NCI-H510A (cell line): ENCODE measurements at places on chromosomes 6 and 20.

- no peak for DNase-seq
These were observed 15.4 kb downstream of the UQCC2 start for GRCh38 chr6:33696076-33696475.

- DNase-seq: no peak
These were observed 37.0 kb downstream of the NFATC2 start for GRCh38 chr20:51505566-51505965.

- DNase-seq: no peak
These were observed 28.3 kb upstream of the FBXO30 start for GRCh38 chr6:145842693-145843546.

GRCh38 chr6:119234457-119234856 lies 115.1 kb downstream of the MAN1A1 start:
- DNase-seq: no peak

DNA sequence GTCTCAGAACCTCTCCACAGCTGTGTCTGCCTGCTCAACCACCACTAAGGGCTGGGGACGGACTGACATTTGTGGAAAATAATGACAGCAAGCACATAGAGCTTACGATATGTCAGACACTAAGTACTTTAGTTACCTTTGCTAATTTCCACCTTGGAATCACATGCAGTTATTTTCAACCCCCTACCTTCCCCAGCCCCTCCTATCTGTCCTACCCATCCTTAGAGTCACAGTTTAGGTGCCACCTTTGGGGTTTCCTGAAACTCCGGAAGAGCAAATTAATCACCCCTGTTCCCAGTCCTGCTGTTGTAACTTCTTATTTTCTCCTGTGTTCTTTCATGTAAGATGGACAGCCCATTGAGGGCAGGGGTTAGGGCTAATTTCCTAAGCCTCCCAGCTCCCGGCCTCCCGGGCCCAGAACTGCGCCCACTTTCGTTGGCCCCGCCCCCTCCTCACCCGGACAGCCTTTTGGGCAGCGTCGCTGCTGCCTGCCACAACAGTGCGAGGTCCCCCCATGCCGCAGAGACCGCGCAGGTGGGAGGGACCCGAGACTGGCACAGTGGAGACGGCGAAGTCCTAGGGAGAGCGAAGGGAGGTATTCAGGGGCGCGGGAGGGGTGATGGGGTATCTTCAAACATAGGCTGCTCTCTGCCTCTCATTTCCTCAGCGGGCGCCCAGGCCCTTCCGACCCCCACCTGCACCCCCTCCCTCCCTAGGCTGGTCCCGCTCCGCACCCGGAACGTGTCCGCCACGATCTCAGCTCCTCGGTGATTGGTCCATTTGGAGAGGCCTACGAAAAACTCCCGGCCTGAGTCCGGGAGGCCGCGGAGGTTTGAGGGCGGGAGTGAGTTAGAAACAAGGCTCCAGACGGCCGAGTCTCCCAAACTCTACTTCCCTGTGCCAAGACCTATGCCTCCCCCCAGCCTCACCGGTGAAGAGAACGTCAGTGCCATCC lies 1.1 kb downstream of the DDAH2 start:
- no peak for DNase-seq

GRCh38 chr6:64782877-64783276 lies 924.1 kb downstream of the EYS start:
- DNase-seq: no peak

DNA sequence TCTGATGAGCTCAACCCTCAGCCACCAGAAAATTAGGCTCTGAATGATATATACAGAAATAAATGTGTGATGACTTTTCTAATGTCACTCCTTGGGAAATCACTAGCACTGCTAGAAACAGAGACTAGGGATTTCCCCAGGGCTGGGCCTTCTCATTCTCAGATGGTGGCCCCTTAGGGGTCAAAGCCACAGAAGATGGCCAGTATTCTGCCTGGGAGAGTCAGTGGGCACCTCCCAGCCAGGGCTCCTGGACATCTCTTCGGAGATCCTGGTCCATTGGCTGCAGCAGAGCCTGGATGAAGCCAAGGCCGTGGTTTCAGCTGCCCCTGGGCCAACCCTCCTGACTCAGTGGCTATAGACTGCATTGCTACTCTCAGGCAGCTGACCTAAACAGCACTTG lies 276.9 kb upstream of the SUPT3H start:
- DNase-seq: no peak

DNA sequence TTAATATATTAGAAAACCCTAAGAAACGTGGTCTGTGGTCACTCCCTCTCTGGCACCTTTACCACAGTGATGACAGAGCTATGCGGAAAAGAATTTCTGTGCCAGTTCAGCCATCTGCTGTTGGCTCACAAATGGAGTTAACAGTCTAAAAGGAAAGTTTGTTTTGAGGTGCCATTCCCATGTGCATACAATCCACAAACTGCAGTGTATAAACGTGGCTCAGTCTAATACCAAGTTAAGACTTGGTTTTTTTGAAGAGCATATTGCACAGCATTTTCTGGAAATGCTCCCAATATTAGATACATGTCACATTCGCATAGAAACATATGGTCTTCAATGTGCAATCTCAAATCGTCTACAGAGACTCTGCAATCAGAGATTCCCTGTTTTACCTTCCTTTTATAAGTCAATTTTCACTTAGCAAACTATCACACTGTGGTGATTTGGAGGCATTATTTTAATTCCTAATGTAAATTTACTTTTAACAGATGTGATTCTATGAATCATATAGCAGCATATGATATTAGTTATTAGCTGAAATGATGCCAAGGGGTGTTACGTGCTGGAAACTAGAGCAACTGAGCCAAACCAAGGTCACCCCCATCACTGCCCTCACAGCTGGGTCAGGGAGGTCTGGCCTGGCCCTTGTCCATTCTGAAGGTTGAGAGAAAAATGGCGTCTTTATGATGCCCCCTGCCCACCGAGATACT lies 383.5 kb downstream of the PRKN start:
- DNase-seq: no peak

DNA sequence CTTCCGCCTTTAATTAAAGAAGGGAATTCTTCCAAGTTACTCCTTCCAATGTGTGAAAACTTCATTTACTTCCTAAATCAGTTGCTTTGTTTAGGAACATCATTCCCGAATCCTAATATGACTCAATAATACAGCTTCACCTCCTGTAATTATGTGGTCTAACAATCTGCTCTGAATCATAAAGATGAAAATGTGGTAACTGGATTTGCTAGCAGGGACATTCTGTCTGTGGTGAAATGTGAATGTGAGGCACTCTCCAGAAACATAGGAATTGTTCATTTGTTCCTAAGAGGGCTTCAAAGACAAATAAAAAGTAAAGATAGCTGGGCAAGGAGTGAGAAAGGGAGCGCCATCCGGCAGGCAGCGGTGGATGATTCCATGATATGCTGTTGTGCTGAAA lies 678.1 kb downstream of the KIF16B start:
- DNase-seq: no peak

DNA sequence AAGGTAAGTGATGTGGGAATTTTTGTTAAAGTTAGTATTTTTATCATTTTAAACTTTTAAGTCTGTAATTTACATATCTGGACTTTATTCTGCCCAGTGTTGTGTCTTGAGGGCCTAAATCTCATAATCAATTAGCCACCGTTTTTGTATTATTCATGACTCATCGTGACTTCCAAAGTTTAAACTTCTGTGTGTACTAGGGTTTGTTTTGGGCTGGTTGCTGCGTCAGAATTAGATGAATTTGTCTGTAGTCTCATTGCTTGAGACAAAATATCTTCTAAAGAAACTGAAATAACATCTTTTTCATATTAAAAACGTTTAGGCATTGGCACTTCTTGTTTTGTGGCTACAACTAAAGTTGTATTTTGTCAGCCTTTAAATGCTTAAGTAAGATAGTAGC lies 41.3 kb downstream of the CDYL start:
- DNase-seq: no peak

- no peak for DNase-seq
These were observed 25.1 kb upstream of the RFPL4B start for GRCh38 chr6:112321941-112322424.

DNA sequence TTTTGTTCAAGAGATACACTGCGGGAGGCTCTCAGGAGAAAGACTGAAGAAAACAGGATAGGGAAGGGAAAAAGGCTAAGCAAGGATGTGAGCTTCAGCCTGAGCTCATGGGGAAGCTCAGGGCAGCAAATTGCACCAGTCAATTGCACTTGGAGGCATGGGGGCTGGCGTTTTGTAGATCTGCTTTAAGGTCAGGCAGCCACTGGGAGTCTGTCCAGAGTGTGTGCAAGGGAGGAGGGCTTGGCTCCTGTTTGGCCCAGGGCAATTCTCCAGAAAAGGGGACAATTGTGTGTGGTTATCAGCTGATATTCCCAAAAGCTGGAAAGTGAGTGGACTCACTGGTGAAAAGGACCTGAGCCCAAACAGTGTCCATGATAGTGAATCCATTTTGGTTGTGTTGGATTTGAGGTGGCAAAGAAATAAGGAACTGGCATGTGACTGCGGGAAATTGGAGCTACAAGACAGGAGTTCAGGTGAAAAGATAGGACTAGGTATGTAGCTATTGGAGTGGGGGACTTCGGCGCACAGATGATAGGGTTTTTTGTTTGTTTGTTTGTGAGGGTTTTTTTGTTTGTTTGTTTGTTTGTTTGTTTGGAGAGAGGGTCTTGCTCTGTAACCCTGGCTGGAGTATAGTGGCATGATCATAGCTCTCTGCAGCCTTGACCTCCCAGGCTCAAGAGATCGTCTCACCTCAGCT lies 22.3 kb upstream of the IER3 start:
- DNase-seq: no peak

GRCh38 chr20:59232618-59233017 lies 67.8 kb upstream of the EDN3 start:
- no peak for DNase-seq

GRCh38 chr6:169986848-169987498 lies 235.6 kb downstream of the ERMARD start:
- no peak for DNase-seq

DNA sequence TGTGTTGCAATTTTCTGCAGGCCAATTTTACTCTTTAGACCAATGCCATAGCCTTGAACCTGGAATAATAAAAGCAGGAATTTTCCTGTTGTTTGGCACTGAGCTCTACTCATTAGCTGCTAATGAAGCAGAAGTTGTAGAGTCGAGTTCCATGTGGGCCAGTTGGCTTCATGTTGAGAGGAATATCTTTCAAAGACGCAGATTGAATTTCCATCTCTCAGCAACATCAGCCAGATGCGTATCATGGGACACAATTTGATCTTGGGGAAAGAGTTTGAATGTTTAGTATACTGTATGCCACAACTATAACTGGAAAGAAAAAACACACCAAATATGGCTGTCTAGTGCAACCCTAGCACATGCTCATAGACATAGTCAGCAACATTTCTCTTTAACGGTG lies 259.6 kb downstream of the BCKDHB start:
- no peak for DNase-seq

DNA sequence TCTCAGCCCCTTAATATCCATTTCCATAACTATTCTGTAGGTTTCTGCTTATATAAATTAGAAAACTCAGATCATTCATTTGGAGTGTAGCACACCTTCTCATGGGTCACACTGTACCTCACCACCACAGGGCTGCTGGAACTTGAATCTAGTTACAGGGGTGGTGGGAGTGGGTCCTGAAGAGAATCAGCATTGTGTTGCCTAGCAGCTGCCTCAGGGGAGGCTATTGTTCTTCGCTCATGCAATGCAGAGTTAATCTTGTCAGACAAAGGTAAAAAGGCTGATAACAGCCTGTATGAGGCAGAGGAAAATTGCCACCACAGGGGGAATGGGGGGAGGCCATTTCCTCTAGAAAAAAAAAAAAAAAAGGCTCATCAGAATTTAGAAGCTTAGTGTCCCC lies 496.0 kb upstream of the ADGRB3 start:
- DNase-seq: no peak

- no peak for DNase-seq
These were observed 44.1 kb downstream of the NEDD9 start for GRCh38 chr6:11188161-11188915.

GRCh38 chr6:129731428-129731827 lies 21.5 kb upstream of the ARHGAP18 start:
- DNase-seq: no peak
